ENCODE measurements at places on chromosomes 3 and 15.

DNA sequence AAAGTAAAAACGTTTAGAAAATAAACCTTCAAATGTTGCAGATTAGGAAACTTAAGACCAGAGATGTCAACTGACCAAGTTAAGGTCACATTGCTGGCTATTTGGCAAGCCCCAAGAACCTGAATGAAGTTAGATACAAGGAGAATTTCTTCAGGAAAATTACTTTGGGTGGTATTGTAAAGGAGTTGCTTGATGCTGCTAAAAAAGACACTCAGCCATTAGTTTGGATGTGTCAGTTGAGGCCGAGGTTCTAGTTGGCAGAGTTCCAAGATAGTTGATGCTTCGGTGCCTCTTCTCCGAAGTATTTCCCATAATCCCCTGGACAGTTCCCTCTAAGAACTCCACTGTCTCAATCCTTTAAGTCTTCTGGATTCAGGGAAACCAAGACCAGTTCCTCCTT lies 24.3 kb downstream of the SIAH2 start:
- DNase-seq: no peak

DNA sequence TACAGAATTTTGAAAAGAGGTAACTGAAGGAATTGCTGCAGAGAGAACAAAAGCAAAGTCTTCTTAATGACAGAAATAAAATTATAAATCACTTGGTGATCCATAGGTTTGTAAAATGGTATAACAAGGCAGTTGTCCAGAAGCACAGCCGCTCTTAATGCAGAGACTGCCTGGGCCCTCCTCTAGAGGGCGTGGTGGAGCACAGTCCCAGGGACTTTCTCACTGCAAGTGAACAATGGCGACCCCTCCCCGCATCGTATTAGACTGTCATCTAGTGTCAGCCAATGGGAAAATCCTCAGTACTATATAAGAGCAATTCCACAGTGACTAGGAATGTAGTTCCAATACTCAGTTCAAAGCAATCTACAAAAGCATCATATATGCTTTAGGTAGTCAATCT lies 26.4 kb upstream of the ZBED2 start:
- DNase-seq: no peak

DNA sequence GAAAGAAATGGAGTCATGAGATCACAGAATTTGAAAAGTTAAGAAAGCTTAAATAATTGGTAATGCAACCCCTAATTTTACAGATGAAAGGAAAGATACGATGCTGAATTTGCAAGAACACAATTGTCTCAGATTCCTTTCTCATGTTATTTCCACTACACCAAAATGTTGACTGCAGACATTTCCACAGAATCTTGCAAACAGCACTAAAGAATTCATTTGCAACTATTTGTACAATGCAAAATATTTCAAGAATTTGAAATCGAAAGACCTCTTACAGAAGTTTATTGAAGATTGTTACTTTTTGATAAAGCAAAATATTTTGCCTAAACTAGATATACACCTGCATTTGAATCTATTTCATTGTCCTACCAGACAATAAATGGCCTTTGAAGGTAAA lies 194.1 kb upstream of the KCNMB2 start:
- DNase-seq: no peak

DNA sequence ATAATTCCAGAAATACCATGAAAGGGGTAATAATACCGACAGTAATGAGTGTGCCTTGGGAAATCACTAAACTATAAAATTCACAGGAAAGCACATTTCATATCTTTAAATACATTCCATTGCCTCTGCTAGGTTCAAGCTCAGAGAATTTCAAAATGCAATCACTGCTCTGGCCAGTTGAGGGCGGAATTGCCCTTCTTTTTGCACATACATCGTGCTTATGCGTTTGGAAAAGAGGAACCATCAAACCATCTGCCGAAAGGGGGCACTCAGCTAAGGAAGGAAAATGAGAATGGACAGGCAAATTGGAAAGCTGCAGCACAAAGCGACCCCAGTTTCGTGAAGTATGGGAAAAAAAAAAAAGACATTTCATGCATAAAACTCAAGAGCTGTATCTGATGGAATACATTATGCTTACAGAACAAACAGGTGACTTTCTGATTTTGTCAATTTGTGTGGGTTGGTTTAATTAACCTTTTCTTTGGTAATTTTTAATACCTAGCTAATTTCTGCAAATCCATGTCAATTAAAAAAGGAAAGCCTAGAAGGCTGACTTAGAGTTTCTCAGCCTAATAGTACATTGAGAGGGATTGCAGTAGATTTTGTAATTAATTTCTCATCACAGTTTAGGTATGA lies 61.4 kb downstream of the TUSC7 start:
- peak; percentile 61 for DNase-seq

GRCh38 chr15:26134812-26135211 lies 271.7 kb upstream of the ATP10A start:
- no peak for DNase-seq

DNA sequence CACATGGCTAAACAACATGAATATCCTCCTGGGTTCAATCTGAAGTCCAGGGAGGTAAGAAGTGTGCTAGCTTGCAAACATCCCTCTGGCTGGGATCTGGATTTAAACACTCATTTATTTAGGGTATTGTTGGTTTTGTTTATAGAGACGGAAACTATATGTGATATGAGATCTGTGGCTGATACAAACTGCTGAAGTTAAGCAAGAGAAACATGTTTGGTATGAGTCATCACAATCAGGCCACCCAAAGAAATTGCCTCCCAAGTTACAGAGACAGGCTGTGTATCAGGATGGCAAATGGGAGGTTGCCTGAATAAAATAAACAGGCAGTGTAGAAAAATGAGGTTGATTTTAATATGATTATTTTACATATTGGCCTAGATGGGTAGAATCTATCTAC lies 562.1 kb downstream of the IGSF11 start:
- DNase-seq: no peak

DNA sequence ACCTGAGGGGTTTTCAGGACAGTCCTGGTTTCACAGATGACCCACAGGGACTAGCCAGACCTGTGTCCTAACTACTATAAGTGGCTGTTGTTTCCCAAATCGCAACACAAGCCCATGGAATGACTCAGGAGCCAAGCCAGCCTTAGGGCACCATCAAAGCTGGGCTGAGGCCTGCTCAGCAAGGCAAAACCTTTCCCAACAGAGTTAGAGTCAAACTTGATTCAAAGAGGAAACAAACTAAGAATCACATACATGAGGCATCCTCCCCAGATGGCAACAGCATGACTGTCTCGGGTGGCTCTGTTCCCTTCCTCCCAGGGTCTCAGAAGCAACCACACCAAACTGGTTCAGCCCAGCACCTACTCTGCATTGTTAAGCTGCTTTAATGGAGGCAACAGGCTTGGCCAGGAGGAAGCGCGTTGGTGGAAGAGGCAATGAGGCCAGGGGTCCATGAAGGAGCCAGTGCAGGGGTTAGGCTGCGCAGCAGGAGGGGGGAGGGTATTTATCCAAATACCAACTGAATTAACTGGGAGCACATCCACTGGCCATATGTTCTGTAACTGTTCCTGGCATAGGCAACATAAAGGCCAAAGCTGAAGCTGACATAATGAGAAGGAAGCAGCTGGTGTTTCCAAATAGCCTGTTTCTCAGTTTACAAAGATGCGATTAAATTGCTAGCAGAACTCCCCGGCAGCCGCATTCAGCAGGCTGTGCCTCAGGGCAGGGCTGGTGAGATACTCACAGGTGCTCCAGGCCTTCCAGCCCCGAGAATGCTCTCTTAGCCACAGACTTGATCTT lies 102.4 kb downstream of the LRIG1 start:
- DNase-seq: no peak

- no peak for DNase-seq
These were observed 125.6 kb downstream of the FRMD5 start for GRCh38 chr15:44069489-44069888.

DNA sequence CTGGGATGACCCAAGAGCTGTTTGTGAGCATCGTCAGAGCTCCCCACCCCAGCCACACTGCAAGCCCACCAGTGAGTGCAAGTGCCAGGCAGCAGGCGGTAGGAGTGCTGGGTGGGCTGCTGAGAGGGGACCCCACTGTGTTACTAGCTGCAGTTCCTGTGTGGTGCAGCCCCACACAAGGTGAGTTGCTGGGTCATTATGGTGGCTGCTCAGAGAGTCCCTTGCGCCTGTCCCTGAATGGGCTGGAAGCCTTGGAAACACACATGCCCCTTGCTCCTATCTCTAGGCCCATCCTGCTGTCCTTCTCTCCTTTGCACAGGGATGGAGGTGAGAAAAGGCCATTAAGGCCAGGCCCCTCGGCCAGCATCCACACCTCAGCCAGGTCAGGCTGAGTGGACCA lies 83.7 kb downstream of the SEC22A start:
- no peak for DNase-seq

DNA sequence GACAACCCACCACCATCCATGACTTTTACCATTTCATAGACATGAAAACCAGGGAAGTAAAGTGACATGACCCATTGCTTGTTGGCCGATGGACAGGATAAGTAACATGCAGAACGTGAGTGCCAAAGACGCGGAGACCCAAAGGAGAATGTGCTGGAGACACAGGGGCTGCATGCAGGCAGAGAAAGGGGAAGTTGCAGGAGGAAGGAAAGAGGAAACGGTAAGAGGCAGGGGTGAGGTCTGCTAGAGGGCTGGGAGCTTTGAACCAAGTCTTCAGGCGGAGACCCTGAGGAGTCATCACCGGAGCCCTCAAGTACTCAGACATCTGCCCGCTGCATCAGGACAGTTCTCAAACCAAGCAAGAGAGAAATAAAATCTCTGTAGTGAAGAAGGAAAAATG lies 34.9 kb downstream of the MAGEF1 start:
- DNase-seq: no peak

GRCh38 chr15:84795186-84795585 lies 22.0 kb upstream of the ALPK3 start:
- no peak for DNase-seq

DNA sequence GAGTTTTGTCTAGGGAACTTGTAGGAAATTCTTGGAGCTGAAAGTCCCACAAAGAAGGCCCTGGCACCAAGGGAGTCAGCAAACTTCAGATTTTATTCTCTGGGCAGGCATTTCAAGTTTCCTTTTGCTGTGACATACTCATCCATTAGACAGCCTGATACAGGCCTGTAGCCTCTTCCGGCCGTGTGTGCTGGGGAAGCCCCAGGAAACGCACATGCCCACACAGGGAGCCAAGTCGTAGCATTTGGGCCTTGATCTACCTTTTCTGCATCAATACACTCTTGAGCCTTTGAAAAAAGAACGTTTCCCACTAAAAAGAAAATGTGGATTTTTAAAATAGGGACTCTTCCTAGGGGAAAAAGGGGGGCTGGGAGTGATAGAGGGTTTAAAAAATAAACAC lies 15.0 kb downstream of the TIGIT start:
- no peak for DNase-seq

DNA sequence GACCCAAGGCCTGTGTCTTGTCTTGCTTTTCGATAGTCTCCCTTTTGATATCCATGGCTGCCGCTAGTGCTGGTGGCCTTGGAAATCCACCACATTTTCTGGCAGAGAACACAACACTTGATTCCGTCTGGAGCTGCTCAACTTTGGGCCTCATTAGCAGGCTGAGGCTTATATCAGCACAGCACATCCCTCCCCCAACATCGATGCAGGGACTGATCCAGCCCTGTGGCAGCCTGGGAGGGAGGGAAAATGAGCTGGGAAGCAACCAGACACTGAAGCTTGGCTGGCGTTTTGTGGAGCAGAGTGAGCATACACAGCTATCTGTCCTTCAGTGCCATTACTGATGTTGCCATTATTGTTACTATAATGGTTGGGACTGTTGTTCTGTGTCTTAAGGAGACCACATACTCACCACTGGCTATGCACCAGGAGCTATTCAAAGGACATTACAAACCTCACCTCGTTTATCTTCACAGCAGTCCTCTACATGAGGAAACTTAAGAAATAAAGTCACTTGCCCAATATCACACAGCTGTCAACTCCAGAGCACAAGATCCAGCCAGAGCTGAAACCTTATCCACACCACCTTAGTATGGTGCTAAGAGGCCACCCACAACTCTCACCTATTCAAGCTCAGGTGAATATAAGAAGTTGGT lies 102.9 kb downstream of the SUCLG2 start:
- no peak for DNase-seq

- no peak for DNase-seq
These were observed 10.4 kb upstream of the NR2F2 start for GRCh38 chr15:96320107-96320506.

GRCh38 chr3:39291903-39292329 lies 12.1 kb upstream of the CX3CR1 start:
- peak; percentile 90 for DNase-seq

GRCh38 chr3:100562224-100562857 lies 47.1 kb upstream of the ADGRG7 start:
- no peak for DNase-seq

DNA sequence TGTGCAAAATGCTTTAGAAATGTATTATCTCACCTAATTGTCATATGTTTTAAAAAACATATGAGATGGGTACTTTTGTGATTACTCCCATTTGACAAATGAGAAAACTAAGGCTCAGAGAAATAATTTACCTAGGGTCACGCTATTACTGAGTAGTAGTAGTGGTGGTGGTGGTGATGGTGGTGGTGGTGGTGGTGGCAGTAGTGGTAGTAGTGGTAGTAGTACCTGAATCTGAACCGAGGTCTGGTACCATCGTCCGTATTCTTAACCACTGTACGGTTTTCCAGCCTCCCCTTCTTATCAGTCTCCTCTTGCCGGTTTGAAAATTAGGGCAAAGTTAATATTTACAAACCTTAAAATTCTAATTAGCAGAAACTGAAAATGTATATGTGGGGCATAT lies 102.4 kb downstream of the KLHL25 start:
- DNase-seq: no peak

DNA sequence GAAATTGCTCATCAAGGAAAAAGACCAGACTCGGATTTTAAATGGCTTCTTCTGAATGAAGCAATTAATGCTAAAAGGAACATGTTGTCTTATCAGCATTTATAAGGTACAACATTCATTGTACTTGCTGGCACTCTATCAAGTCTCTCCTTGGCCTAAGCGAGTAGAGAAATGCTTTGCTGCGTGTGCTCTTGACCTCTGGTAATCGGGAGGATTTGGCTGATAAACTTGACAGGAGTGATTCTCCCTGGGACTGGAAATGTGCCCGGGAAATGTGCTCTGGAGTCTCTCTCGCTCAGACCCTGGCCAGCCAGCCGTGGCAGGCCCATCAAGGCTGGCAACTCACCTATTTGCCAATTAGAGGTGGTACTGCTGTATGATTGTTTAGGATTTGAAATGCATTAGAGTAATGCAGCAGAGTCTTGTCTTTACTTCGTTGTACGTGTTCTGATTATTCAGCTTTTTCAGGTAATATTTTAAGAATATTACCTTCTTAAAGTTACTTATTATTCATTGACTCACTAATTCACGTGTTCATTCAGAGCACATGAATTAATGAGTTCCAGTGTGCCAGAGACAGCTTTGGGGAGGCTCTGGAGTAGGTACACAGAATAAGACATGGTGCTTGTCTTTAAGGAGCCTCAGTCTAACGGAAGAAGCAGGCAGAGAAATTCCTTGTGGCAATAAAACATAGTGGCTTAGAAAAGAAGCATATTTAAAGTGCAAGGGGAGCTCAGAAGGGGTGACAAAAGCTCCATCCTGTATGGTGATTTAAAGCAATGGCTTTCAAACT lies 48.0 kb upstream of the TPRG1 start:
- DNase-seq: peak; percentile 73

GRCh38 chr3:32413845-32414521 lies 22.3 kb downstream of the CMTM7 start:
- no peak for DNase-seq

Data from left lobe of liver (tissue), 2 donors.